ENCODE measurements at places on chromosomes 6 and 20.

DNA sequence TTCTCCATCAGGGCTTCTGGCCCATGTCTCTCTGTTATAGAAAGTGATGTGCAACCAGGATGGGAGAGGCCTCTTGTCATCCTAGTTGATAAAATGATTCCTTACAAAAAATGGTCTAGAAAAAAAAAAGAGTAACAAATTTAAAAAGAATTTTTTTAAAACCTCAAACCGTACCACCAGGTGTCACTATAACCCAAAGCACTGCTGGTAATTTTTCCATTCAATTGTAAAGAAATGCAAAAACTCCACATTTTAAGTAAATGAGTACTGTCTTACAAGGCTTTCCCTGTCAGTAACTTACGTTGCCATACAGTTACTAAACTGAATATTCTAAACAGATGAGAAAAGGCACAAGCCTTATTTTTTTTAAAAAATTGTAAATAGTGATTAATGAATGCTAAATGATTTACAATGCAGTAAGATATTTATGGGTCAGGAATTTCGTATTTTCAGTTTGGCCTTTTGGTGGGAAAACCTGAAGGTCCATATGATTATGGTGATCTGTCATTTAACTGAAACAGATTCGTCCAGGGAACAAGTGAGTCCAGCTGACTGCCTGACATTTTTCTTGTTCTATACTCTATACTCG, 95.4 kb downstream of the OGFRL1 start:
- DNase-seq, result peak; percentile 41

DNA sequence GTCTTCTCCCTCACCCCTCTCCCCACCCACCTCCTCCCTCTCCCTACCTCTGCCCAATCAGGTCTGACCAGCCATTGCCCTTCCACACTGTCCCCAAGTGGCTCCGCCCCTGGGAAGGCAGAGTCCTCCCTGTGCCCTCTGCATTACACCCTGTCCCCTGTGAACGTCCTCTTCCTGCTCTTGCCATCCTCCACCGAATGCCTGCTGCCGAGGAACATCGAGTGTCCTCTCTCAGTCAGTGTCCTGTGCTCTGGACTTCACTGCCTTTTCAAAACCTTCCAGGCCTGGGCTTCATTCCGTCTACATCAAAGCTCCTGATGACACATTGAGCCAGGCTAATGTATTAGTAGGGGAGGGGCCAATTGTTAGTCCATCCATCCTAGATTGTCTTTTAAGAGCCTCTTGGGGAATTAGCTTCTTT, 3.3 kb upstream of the PACSIN1 start:
- DNase-seq, result no peak

- DNase-seq, result no peak
These were observed 142.9 kb downstream of the RNASET2 start for GRCh38 chr6:166813461-166813860.

- no peak for DNase-seq
These were observed 15.5 kb upstream of the CARMIL1 start for GRCh38 chr6:25263657-25264056.

GRCh38 chr20:6709910-6710595, 57.4 kb upstream of the BMP2 start:
- DNase-seq, result no peak

GRCh38 chr20:34891166-34892062, 15.0 kb downstream of the ACSS2 start:
- no peak for DNase-seq

DNA sequence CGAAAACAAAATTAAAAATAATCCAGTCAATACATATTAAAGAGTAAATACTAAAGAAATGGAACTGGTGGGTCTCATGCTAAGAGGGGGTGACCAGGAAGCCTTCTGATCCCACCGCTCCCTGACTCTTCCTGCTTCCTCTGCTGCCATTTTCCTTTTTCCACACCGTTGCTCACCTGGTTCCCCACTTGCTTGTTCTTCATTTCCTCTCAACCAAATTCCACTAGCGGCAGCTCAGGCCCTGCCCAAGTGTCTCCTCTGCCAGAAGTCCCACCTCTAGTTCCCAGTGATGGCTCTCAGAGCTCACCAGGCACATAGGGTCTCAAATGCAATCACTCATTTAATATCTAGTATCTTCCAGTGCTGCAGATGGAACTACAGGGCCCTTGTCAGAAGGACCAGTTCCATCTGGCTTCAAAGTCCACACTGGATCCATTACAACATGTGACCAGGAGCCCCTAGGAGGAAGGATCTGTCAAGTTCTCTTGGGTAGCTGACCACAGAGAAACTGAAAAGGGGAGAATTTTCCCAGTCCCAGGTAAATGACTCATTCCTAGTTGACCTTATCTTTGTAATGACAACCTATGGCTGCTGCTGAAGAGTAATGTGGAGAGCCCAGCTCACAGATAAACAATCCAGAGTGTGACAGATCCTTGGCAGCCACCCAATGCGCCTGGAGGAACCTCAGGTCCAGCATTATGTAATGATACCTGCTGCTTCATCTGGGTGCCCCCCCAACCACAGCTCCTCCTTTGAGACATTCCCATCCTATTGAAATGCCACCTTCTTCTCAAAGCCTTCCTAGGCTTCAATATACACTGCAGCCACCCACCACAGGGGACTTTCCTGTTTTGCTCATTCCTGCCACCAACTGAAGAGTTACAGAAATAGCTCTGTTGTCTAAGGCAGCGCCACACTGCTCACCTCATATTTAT, 38.2 kb downstream of the ELMO2 start:
- no peak for DNase-seq
